ENCODE measurements at places on chromosomes 7 and 10.

DNA sequence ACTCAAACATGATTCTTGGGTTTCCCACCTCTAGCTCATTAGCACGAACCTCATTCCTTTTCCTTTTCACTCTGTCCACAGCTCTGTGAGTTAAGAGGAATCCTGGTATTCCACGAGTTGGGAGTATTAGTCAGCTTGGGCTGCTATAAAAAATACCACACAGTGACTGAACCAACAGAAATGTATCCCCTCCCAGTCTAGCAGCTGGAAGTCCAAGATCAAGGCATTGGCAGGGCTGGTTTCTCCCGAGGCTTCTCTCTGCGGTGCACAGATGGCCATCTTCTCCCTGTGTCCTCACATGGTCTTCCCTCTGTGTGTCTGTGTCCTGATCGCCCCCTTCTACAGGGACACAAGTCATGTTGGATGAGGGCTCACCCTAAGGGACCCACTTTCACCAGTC is 261.6 kb downstream of the TNS3 start:
- no peak for DNase-seq

DNA sequence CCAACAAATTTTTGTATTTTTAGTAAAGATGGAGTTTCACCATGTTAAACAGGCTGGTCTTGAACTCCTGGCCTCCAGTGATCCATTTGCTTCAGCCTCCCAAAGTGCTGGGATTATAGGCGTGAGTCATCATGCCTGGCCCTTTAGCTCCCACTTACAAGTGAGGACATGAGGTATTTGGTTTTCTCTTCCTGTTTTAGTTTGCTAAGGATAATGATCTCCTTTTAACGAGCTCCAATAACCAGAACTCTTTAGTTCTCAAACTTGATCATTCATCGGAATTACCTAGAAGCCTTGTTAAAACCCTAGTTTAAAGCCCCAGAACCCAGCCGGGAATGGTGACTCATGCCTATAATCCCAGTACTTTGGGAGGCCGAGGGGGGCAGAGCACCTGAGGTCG is 481.4 kb downstream of the TYW1 start:
- DNase-seq = no peak

- no peak for DNase-seq
These were observed 51.4 kb upstream of the NPS start for GRCh38 chr10:127497685-127498084.

- DNase-seq = no peak
These were observed 214.6 kb upstream of the TPK1 start for GRCh38 chr7:145050415-145050814.

- no peak for DNase-seq
These were observed 31.3 kb downstream of the AKR1C3 start for GRCh38 chr10:5125315-5126044.

DNA sequence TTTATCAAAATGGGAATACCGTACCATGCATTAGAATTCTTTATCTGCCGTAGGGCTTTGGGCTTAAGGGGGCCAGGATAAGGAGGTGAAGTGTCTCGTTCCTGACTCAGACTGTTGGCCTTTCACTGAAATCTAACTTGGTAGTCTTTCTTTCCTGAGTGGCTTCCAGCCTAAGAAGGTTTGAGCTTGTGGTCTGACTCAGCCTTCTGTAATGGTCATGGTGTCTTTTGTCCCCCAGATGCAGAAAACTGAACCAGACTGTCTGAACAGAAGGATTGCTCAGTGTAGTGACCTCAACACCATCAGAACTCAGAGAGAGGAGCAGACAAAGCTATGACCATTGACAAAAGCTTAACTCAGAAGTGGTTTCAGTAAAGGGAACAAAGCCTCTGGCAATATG is 39.5 kb downstream of the WNT2 start:
- DNase-seq = no peak

GRCh38 chr7:5432691-5433090 is 9.1 kb upstream of the TNRC18 start:
- no peak for DNase-seq

DNA sequence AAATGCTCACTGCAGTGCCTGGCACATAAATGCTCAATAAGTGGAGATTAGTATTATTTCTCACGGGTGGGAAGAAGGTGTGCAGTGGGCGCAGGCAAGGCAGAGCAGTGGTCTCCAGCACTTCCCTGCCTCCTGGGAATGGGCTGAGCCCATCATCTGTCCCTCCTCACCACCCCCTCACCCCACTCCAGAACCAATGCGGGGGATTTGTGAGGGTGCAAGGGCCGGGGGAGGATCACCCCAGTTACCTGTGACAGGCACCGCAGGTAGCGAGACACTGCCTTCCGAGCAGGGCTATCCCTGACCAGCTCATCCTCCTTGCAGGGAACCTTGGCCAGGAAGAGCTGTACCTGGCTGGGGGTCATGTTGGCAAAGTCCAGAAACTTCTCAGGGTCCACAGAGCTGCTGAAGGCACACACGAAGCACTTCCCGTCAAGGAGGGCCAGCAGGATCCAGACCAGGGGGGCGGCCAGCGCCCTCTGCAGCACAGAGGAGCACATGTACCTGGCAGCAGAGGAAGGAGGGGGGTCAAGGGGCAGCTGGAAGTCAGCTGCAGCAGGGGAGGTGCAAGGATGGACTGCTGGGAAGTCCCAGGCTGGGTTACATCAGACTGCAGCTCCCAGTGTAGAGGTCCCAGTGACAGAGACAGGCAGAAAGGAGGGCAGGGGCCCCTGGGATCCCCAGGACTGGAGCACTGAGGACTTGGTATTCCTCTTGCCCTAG is 2.8 kb downstream of the CALHM3 start:
- peak; percentile 77 for DNase-seq

GRCh38 chr7:149856583-149856982 is 17.2 kb upstream of the ATP6V0E2 start:
- DNase-seq = no peak

DNA sequence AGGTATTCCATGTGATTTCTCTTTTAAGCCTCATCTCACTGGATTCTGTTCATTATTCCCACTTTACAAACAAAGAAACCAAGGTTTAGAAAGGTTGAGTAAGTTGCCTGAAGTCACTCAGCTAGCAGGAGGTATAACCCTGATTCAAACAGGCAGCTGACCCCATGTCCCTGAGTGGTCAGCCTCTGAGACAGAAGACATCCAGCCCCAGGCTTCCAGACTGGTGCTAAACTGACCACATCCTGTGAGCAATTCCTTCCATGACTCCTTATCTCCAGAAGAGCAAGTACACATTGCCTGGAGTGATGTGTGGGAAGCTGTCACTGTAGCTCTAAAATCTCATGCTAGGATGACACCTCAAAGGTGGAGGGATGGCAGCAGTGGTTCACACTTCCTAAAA is 3.7 kb downstream of the PLPP4 start:
- DNase-seq = no peak

- no peak for DNase-seq
These were observed 38.5 kb downstream of the MTURN start for GRCh38 chr7:30173058-30173897.

GRCh38 chr10:120262857-120263547 is 194.0 kb upstream of the PLPP4 start:
- peak; percentile 20 for DNase-seq

DNA sequence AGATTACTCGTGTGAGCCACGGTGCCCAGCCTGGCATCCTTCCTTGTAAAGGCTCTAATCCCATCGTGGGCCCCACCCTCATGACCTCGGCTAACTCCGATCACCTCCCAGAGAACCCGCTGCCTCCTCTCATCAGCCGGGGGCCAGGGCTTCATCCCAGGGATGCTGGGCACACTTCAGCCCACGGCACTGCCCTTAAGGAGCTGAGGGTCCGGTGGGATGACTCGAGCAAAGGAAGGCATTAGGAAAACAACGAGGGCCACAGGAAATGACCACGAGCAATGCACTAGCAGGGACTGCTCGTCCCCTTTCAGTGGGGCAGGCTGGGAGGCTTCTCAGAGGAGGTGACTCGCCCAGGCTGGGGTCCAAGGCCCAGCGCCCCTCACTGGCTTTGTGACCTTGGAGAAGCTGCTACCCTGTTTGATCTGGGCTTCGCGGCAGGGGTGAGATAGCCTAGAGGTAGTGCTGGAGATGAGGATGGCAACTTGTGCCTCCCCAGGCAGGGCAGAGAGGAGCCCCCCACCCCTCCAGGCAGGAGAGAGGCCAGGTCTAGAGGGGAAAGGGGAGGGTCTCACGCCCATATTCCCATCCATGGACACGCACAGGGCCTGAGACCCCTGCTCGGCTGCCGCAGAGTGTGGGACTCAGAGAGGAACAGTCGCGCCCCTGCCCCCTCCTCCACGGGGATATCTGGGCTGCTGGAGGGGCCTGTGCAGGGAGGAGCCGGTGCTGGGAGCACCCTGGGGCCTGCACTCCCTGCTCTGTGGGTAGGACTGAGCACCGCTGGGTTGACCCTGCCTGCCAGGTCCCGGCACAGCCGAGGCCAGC is 26.8 kb downstream of the ELFN1 start:
- no peak for DNase-seq

- no peak for DNase-seq
These were observed 4.9 kb upstream of the OPTN start for GRCh38 chr10:13095094-13095493.

- no peak for DNase-seq
These were observed 203.8 kb upstream of the SH2B2 start for GRCh38 chr7:102082693-102083368.

DNA sequence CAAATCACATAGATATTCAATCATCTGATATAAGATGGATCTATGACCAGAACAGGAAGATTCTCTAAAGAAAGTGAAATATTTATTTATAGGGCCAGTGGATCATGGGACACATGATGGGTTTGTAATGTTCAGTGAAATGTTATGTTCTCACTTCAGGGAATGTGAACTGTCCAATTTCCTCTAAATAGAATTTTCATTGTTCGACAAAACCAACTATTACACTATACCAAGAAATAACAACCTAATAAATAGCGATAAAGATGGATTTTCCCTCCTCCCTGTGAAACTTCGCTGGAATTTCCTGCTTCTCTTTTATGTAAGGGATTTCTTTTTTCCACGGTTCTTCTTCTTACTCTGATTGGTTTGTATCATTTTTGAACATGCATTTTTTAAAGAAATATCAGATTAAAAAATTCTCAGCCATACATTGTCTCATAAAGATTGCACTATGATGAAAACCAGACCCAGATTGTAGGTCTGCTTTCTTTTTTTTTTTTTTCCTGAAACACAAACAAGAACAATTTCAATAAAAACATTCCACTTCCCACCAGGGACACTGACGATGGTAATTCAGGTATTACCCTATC is 139.8 kb upstream of the ZEB1 start:
- no peak for DNase-seq

DNA sequence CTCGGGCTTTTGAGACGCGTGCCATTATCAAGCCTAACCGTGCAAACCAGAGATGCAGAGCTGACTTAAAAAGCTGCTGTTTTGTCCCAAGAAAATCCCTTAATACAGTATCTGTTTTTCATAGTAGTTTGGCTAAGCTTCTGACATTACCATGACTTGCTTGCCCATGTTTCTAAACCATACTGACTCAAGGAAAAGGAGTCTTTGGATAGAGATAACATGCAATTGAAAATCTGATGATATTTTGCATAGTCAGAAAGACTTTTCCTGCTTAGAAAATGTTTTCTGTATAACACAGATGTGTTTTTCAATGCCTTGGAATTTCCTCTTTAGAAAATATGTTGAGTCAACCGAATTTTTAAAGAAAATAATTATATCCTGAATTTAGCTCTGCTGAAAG is 21.5 kb upstream of the AKR1E2 start:
- DNase-seq = no peak

DNA sequence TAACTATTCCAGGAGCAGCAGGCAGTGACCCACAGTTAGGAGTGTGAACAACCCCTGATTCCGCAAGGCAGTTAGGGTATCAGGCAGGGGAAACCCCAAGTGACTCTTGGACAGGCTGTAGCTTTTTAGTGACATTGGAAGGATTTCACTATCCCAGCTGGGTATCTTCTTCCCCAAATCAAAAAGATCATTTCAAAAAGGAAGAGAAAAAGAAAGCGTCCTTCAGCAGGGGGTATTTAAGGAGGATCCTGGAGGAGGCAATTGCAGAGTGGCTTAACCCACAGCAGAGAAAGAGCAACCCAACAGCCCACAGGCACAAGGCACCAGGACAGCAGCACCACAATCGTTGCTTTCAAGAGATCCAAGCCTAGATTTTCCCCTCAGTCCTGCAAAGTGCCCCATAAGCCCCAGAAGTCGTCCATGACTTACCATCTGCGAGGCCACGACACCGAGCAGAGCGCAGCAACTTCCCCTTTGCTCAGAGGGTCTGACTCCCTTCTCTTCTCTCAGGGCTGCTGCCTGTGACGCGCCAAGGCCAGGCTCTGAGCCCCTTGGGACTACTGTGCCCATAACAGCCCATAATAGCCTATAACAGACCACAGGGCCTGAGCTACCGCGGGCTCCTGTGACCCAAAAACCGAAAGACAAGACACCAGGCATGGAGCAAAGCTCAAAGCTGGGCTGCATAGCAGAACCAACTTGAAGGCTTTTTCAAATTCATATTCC is 19.8 kb downstream of the PIK3AP1 start:
- peak; percentile 70 for DNase-seq

DNA sequence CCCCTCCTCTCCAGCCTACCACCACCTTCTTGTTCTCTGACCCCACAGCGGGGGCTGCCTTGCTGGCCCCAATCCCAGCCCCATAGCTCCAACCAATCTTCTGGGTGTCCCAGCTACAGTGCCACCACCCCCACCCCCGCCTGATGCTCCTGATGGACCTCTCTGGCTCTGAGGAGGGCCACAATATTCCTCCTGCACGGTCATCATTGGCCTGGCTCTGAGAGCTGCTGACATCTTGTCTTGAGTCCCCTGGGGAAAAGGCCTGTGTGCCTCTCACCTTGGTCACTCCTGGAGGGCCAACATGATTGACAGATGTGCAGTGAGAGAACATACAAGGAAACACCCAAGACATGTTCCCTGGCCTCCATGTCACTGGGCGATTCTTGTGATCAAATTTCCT is 7.6 kb downstream of the GDF2 start:
- no peak for DNase-seq

Data from GM20000 (cell line).